ENCODE measurements at places on chromosomes 3 and 15.

DNA sequence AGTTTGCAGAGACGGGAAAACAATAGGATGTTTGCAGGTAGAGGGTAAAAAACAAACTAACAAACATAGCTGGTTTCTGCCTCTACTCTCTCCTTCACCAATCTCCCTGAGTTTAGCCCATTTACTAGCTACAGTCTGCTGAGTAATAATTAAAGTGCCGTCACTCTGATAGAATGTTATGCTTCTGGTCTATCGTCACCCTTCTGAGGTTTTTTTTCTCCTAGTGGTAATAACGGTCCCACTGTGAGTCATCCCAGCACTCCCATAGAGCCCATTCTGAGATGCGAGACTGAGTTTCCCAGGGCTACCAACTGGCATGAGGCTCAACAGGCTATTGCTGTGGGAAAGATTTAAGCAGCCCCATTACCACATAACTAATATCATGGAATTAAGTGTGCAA is 56.4 kb downstream of the PLAAT1 start:
- DNase-seq = no peak

DNA sequence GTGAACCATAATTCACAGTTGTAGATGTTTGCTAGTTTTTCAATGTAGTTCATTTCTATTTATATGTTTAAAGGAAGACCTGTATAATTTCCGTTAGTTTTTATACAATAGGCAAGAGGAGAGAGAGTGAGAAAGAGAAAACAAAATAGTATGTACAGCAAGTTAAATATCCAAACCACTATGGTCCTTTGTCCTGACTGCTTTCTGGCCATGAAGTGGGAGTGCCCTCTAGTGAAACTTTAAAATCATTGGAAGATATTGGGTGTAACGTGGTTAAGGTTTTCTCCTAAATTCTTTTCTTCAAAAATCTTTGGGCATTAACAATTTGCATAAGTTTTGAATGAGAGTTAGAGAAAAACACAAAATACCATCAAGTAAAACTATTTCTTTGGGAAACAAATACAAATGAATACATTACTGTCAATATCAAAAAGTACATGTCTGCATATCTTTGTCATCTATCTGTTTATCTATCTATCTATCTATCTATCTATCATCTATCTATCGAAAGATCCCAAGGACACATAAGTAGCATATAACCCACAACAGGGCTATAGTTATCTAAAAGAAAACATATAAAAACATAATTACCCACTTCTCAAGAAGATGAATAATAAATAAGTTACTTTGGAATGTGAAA is 534.6 kb upstream of the ATP11B start:
- no peak for DNase-seq

DNA sequence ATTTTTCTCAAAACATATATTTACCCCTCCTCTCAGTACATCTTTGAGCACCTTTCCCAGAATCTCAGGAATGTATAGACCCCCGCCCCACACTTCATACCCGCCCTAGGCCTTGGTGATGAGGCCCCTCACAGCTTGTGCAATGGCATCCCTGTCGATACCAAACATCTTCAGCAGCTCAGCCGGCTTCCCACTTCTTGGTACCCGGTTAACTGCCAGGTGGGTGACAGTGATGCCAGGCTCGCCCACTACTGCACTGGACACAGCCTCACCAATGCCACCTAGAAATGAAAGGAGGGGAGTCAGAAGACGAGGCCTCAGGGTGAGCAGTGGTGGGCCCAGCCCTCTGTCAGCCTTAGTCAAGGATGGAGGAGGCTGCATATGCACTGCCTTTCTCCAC is 30.2 kb downstream of the TKT start:
- DNase-seq = no peak

DNA sequence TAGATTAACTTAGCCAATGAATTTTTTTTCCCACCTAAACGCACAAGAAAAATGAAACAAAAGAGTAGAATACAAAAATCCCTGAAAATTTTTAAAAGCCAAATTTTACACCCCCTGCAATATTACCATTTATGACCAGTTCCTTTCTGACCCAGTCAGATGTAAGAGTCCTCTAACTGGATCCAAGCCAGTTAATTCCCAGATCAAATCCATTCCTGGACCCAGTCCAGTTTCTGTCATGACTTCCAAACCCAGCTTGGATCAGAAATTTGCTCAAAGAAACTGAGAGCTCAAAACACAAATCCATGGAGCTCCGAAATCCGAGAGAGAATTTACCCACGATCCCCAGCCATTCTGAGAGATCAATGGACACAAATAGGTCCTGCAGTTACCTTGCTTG is 17.0 kb upstream of the ALDH1L1 start:
- DNase-seq = no peak

GRCh38 chr3:72748659-72749058 is 99.6 kb downstream of the SHQ1 start:
- DNase-seq = no peak

GRCh38 chr3:42544492-42545283 is 37.1 kb downstream of the SEC22C start:
- no peak for DNase-seq

DNA sequence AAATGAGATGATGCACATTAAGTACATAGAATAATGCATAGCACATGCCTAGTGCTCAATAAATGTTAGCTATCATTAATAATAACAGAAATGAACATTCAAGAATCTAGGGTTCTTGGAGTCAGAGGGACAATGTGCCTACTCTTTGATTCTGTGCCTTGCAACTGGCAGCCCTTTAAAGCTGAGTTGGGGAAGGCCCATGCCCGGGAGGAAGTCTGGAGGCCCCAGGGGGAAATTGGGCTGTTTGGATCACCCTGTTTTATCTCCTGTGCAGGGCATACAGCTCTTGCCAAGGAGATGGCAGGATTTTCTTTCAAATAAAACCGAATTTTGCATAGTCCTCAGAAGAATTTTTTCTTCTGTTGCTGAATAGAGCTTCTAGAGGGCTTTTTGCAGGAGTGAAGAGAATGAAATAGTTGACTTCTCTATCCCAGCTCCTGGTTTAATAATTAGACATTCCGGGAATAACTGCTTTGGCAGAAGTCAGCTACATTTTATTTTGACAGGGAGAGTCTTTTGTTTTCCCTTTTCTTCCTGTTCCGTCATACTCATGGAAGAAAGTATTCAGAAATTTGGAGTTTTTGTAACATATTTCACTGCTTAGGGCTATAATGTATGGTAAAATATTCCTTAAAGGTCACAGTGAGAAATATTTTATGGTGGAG is 18.0 kb upstream of the KCNAB1 start:
- no peak for DNase-seq

DNA sequence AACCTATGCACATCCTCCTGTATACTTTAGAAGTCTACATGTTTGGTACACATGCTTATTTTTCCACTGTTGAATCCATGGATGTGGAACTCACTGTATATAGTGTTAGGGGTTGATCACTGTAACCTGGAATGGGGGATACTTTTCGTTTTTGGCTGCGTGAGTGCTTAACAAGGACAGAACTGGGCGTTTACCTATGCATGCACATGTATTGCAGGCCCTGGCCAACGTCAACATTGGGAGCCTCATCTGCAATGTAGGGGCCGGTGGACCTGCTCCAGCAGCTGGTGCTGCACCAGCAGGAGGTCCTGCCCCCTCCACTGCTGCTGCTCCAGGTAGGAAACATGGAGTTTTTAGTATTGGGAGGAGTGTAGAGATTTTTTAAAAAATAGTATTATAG is 2.3 kb downstream of the RPLP1 start:
- DNase-seq = no peak

DNA sequence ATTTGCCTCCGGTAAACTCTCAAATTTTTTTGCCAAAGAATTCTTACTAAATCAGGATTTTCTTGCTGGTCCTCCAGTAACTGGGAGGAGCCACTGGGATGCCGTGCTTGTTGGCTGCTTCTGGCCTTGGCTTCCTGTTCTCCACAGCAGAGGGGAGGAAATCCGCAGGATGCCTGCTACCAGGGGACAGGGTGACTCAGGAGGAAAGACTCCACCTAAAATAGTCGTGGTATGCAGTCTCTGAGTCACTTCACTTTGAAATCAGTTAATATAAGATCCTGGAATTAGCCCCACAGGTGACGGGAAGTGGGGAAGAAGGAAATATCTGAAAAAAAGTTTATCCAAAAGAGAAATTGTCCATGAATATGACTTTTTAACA is 6.5 kb upstream of the TM4SF18 start:
- no peak for DNase-seq

- DNase-seq = no peak
Observed at GRCh38 chr3:172538368-172539151, 15.3 kb upstream of the TNFSF10 start.
